Hepatic stellate cell (primary cell): ENCODE measurements at places on chromosomes 2 and 18.

DNA sequence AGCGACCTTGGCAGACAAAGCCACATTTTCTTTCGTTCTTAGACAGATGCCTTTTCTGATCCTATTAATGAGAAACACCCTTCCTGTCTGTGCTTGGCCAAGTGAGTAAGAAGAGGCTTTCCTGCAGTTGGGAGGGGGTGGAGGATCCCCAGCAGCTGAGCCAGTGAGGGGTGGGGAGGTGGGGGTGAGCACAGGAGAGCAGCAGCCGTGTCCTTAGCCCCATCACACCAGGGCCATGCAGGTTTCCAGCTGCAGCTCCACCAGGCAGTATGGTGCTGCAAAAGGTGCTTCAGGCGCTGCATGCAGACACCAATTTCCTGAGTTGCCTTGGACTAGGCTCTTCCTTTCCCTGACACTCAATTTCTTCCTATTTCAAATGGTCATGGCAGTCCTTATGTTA lies 123.3 kb upstream of the SIX2 start:
- DNase-seq, result no peak

DNA sequence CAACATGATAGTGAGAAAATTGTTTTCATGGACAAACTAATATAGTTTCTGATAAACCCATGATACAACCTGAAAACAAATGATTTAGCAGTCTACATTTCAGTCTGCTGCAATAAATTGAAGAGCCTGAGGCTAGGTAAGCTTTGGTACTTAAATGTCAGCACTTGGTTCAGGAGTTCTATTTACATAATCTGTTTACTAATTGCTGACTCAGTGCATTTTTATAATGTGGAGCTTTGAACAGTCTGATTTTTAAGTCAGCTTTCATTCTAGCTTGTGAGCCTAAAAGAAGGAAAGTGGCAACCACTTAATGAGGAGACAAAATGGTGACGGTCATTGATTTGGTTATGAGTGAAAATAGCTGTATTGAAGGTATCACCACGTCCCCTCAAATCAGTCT lies 488.6 kb downstream of the CPS1 start:
- no peak for DNase-seq

- no peak for DNase-seq
These were observed 18.7 kb downstream of the HNRNPLL start for GRCh38 chr2:38583994-38584393.

DNA sequence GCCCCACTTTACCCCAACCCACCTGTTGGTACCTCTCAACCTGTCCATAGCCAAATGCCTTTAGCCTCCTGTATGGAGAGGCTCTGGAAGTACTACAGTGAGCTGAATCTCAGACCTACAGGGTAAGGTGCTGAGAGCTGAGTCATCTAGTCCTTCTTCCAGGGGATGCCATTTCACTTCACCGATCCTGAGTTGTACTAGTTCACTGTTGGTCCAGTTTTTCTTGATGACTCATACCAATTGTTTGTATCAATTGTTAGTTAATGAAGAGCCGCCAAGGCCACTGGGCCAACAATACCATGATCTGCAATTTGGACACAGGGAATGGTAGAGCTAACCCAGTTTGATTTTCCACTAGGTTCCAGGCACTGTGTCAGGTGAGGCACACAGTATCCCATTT lies 257.0 kb downstream of the CLIP4 start:
- DNase-seq, result no peak

GRCh38 chr2:106664669-106665068 lies 177.5 kb downstream of the CD8B2 start:
- DNase-seq, result no peak

- DNase-seq, result no peak
These were observed 19.5 kb downstream of the STRADB start for GRCh38 chr2:201470821-201471731.

GRCh38 chr2:241410739-241411176 lies 54.7 kb downstream of the FARP2 start:
- DNase-seq, result no peak

GRCh38 chr2:111659361-111660333 lies 224.3 kb downstream of the ANAPC1 start:
- DNase-seq, result peak; percentile 79
